ENCODE measurements at places on chromosomes 5 and 9. TPM values are rescaled to one million over a fixed set of nuclear protein-coding genes. Genes with fewer than 3 reads are reported as not detected.

DNA sequence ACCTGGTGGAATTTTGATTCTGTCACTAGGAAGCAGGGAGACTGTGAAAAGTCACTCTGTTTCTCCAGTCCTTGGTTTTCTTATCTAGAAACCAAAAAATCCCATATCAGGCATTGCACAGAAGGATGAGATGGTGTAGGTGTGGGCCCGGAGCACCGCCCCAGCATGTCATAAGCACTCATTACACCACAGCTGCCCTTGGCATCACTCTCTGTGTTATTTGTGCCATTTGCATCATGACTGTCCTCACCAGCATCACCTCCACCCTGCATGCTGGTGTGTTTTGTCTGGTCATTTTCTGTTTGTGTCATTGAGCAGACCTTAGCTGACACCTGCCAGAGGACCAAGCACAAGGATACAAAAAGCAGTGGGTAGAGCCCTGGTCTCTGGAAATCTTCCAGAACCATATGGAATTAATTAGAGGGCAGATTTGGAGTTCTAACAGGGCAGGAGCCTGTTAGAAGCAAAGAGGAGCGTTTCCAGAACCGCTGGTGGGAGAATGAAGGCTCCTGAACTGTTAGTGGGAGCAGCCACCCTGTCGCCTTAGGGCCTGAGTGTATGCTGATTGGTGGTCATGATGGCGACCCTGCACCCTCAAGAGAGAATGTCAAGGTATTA is 99.3 kb downstream of the AMBP start:
- DNase-seq = no peak

MARCHF11 gene
- total RNA-seq = not detected

DNA sequence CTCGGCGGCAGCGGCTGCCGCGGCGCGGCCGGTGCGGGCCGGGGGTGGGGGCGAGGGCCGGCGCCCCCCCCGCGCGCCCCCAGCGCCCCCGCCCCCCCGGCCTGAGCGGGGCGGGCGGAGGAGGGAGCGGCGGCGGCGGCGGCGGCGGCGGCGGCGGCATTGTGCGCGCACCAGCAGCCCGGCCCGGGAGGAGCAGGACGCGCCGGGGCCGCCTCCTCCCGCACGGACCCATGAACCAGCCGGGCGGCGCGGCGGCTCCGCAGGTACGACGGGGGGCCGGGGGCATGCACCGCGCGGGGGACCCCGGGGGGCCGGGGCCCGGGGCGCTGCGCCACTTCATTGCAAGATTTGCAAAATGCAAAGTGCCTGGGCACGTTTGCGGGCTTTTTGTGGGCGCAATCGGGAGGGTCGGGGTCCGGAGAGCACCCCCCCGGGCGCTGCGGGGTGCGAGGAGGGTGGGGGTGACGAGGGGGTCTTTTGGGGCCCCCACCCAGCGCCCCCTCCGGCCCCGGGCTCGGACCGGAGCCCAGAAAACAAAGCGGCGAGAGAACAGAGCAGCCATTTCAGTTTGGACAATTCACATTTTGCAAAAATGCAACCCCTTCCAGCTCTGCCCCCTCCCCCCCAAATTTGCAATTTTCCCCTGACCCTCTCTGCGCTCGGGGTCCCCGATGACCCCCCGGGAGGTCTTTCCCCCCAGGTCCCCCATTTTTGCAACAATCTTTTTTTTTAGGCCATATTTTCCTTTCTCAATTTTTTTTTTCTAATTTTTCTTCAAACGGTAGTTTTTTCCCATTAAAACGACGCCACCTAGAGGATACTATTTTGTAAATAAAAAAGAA is at the start of gene ZNF618:
Gene ZNF618, plus strand, starts transcription at position 159 of the 842 bp plus-strand sequence. Its CDS starts 72 bp downstream, at position 231.
- DNase-seq = peak; percentile 8

GRCh38 chr5:68565427-68565826 is 349.9 kb downstream of the PIK3R1 start:
- DNase-seq = no peak

GCNT4 gene
- 1.9 TPM for total RNA-seq

FAM221B gene
- total RNA-seq = not detected

GRCh38 chr9:22084336-22085035 is 75.4 kb upstream of the CDKN2B start:
- DNase-seq = no peak

SLC34A1 gene
- total RNA-seq = 0.20 TPM

DNA sequence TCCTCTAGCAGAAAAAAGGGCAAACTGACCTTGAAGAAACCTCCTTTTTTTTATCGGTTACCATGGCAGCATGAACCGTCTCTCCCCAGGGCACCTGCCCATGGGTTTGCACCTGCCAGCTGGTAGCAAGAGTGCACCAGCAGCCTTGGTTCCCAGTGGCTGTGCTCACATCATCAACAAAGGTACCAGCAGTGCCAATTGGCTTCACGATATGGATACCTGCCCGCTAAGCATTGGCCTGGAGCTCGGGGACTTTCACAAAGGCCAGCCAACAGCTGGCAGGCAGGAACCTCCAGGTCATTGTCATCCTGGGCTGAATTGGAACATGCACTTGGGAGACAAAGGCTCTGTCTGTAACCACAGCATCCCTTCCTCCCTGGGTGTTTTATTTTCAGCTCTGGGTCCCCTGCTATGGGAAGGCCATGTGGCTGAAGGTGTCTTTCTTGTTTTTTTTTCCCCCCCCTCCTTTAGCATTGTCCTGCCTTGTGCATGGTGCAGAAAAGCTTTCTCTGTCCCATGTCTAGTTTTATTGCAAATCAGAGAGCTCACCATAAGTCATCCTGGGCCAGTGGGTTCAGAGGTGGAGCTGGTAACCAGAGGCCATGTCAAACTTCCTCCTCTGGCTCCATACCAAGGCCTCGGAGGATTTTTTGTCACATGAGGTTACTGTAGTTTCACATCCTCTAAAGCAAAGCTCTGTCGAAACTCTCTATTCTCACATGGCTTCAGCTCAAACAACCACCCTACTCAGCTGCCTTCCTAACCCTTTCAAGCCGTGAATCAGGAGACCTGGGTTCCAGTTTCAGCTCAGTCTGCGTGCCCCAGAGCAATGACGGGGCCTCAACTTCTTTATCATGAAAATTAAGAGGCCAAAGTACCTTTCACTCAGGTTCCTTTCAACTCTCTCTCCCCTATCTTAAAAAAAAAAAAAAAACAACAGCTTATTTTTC is 145.5 kb upstream of the MAP3K1 start:
- peak; percentile 52 for DNase-seq

SGTB gene
- total RNA-seq = 50.8 TPM

DNA sequence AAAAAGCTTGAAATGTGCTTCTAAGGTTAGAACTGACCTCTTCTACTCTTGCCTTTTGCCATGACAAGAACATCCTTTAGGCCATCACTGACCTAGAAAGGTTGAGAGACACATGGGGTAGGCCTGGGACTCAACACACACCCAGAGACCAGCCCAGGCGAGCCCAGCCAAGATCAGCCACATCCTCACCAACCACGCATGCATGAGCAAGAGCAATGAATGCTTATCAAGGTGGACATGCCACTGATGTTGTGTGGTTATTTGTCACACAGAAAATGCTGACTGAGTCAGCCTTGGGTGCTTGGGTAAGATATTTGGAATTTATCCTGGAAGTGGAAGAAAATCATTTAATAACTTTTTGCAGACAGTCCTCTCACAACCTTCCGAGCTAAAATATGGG is 39.4 kb downstream of the SMIM23 start:
- DNase-seq = no peak

GRCh38 chr5:128225245-128226030 is 141.9 kb downstream of the SLC12A2 start:
- DNase-seq = no peak

DNA sequence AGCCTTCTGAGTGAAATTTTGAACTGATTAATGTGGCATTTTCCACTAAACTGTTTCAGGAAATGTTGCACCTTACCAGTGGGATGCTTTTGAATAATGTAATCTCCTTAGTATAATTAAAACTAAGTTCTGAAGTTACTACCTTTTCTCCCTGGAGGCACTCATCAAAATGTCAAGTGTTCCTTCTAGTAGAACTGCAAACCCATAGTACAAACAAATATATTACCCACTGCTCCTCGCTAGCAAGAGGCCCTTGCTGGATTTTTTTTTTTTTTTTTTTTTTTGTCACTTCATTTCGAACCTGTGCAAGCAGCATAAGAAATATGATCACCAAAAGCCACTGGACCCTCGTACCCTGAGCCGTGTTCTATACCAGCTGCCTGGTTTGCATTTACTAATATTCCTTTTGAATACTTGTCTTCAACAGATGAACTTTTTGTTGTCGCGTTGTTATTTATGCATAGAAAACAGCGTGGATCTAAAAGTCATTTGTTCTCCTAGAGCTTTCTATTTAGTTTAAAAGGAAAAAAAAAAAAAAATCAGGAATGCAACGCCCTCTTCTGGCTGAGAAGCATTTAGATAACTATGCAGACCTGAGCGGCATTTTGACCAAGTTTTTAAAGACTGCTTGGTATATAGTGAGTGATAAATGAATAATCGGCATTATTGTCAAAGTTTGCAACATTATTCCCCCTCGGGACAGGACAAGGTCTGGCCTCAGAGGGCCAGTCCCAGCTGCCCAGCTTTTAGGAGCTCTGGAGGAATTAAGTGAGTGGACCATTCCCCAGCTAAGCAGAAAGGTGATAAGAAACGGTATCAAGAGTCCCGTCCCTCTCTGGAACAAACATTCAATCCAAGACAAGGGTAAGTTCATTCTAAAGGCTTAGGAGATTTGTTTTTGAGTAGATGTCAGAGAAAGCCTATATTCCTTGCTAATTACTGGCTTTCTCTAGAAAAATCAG is 162.5 kb upstream of the KIF2A start:
- DNase-seq = no peak

Data from naive thymus-derived CD4-positive, alpha-beta T cell (primary cell).